SIG-M5 (cell line): ENCODE measurements at places on chromosomes 5 and 9.

DNA sequence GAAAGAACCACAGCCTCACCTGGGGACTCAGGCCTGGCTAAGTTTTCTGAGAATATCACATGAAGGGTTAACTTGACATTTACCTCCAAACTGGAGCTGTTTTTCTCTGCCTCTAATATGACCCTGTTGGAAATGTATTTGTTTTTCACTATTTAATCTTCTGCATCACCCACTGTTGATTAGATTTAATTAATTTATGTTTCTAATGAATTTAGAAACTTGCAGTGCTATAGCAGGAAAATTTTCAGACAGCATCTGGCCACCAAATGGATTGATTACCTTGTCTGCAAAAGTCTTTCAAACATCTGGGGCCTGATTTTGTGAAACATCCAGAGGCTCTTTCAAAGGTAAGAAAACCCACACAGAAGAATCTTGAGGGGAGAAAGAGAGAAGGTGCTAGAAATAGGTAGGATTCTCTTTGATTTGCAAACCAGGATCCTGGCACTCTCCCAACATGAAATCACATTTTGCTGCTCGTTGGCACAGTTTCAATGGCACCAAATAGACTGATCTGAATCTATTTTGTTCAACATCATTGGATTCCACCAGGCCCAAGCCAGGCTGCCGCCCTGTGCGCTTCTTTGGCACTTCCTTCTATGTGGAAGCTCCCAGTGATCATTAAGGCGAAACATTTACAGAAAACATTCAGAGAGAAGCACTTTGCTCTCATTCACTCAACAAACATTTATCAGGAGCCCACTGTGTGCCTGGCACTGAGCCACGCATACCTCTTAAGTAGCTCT is 157.3 kb downstream of the PPP2R2B start:
- no peak for DNase-seq

DNA sequence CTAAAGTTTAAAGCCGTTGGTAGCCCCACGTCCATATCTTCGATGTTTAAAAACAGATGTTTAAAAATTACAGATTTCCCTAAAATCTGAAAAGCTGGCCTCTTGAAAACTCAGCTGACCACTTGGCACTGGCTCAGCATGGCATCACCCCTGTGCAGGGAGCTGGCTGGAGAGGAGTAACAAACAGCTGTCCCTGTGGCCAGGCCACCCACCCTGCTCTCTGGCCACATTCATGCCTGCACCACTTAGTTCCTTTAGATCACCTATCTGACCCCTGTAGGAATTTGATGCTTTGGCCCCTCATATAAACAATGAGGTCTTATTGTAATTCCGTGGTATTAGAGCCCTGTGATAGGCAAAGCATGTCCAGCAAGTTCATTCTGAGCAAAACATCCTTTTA is 107.5 kb downstream of the FRMD3 start:
- DNase-seq = no peak

DNA sequence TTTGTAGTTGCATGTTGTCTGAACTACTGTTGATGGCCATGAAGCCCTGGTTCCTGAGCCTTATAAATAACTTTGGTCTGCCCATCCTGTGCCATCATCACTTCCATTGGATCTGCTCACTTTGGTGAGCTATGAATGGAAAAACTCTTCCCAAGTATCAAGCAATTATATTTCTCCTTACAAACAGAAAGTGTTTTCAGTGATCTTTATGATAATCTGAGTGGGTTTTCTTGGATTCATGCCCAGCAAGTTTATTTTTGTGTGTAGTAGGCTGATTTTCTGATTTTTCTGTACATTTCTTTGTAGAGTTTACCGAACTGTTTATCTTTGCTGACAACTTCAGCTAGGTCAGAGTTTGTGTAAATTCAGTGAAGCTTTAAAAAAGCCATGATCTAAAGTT is 31.0 kb downstream of the CAMK4 start:
- no peak for DNase-seq

GRCh38 chr9:36398745-36399144 is 1.3 kb downstream of the RNF38 start:
- DNase-seq = no peak

DNA sequence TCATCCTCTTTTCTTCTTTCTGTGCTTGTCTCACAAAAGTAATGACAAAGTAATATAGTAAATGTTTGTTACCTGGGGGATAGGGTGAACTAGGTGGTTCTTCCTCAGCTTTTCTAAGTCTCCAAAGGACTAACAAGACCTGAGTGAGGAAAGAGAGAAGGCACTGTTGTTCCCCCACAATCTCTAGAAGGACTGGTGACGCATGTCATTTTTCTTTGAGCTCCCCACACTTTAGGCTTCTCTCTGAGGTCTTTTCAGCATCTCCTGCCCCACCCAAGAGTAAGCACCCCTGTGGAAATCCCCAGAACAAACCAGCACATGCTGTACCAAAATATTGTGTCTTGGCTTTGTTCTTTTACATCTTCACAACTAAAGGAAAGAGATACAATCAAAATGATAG is 2.4 kb upstream of the IL7R start:
- DNase-seq = no peak

- no peak for DNase-seq
Observed at GRCh38 chr5:123720955-123721354, 209.0 kb downstream of the CSNK1G3 start.

DNA sequence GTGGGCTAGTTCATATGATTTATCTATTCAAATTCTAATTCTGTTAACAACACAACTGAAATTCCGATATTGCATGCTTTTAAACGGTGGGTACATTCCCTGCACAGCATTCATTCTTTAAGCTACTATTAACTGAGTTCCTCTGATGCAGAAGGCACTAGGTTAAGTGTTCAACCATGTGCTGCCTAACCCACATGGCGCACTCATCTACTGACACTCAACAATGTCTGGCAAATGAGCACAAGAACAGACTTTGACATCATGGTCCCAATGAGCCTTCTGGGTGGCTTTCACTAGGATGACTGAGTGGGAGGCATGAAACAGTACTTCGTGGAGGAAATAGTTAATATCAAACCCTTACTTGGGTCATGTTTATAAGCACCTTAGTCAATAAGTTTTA is 10.2 kb downstream of the NREP start:
- DNase-seq = no peak

GRCh38 chr5:65823204-65823603 is 101.2 kb downstream of the NLN start:
- no peak for DNase-seq

DNA sequence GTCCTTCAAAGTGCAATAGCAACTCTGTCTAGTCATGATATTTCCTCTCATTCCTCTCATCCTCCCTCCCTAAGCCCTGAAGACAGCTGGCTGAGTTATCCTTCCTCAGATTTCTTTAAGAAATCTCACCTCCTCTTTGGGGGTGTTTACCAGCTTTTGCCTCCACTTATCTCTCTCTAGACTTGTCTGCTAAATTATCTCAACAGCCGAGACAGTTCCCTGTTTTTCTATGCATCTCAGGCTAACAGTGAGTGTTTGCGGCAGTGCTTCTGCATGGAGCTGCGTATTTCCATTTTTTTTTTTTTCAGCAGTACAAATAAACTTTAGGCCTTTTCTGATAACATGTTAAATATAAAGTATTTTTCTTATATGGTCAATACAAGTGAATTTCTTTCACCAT is 20.9 kb downstream of the KCTD16 start:
- DNase-seq = no peak

DNA sequence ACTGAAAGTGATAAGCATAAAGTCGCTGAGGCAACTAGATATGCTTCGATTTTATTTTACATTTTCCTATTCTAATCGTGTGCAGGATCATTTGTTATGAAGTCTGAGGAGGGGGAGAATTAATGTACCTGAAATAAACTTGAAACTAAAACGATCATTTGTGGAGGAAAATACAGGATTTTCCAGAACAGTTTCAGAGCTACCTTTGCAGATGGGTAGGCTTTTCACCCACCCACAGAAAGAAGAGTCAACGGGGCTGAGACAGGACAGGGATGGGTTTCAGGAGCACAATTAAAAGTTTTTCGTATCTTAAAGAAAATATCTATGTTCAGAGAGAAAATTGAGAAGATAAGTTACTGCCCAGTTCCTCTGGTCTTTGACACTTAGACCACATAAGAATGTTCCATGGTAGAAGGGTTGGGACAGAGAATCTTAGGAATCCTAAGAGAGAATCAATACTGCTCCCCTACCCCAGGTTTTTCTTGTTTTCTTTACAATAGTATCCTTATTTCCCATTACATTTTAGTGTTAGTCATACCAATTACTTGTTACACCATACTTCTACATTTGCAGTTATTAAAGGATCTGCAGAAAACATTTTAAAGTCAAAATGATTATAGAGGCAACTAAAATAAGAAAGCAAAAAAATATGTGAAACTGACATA is 211.4 kb downstream of the DEPDC1B start:
- DNase-seq = no peak

DNA sequence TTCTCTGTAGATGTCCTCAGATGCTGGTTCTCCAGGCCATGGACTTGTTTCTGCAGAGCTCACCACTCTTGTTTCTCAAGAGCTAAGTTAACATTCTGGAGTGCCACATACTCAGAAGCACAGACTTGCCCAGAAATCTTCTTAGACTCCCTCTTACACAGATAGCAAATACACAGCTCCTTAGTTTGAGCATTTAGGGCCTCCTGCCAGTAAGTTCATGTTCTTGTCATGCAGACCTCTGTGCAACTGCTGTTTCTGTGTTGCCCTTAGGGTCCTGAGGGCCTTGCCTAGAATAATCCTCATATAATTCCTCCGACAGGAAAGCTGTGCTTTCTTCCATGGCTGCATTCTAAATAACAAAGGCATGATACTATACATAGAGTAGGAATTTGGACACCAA is 1.3 kb upstream of the PTPDC1 start:
- no peak for DNase-seq

- no peak for DNase-seq
Observed at GRCh38 chr5:155556700-155557099, 543.1 kb downstream of the KIF4B start.

DNA sequence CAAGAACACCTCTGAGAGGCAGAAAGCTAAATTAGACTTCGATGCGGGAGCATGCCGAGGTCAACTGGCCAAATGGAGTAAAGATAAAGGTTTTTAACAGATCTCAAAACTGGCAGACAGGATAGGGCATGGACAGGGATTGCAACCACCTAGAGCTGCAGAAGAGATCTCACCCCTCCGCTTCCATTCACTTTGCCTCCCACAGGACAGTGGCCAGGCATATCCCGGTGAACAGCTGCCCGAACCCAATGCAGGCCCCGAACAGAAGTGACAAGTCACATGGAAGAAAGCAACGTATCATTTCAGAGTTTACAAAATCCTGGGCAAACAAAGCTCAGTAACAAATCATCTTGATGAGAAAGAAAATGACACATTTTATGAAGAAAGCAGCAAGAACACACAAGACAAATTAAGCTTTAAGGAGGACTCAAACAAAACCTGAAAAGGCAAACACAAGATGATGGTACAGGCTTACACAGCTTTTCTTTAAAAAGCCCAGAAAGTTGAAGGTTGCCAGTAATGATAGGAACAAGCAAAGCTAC is 18.4 kb downstream of the RNF130 start:
- no peak for DNase-seq

DNA sequence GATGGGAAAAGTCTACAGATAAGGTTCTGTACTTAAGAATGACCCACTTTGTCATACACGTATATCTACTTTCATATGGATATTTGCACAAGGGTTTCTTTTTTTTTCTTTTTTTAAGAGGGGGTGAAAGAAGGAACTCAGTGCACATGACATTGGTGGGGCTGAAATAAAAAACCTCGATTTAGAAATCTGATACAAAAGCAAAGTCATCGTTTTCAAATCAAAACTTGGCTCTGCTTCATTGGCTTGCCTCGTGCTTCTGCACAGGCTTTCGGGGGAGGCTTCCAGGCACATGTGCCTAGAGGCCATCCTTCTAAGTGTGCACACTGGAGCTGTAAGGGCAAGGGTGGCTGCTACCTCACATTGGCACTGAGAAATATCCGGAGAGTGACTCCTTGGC is 31.1 kb downstream of the PTTG1 start:
- no peak for DNase-seq

DNA sequence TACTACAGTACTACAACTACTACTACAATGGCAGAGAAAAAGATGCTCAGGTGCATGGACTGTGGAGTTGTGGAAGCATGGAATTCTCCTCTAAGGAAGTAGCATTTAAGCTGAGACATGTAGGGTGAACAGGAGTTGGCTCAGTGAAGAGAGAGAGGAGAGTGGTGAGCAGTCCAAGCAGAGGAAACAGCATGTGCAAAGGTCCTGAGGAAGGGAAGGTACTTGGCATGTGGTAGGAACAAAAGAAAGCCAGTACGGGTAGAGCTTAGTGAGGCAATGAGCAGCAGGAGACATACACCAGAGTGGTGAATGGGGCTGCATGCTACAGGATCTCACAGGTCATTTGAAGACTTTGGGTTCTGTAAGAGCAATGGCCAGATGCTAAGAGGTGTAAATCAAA is 41.4 kb upstream of the GLRA1 start:
- DNase-seq = no peak

DNA sequence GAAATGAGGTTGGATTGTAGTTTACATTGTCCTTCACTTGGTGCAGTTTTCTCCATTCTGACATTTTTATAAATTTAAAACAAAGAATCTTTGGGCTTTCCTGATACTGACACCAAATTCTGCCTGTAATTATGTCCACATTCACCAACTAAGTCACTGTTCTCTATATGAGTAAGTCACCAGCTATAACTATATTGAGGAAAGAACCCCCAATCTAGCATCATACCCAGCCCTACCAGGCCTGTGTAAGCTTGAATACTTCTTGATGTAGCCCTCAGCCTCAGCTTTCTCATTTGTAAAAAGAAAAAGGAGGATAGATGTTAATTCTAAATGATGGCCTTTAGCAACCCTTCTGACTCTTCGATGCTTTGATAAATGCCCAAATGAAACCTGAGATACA is 112.7 kb upstream of the FST start:
- no peak for DNase-seq

- DNase-seq = no peak
Observed at GRCh38 chr5:35124932-35125331, 77.2 kb upstream of the AGXT2 start.

GRCh38 chr9:111381006-111381405 is 51.0 kb upstream of the OR2K2 start:
- DNase-seq = no peak

DNA sequence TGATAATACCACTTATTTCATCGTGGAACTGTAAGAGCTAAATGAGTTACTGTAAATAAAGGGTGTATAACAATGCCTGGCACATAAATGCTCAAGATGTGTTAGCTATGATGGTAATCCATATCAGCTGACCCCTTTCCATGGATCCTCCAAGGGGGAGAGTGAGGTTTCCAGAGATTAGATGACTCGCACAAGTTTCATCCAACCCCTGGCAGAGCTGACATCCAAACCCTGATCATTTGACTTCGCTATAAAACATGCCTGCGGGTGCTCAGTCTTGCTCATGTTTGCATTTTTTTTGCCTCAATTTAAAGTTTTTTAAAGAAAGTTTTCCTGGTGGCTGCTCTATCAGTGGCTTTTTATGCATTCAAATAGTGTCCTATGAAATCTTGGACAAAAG is 145.7 kb upstream of the SMIM23 start:
- no peak for DNase-seq

- no peak for DNase-seq
Observed at GRCh38 chr9:116008278-116008677, 145.3 kb upstream of the PAPPA start.

GRCh38 chr9:92425474-92425873 is 1.2 kb upstream of the OMD start:
- DNase-seq = no peak

GRCh38 chr9:116262448-116262847 is 108.9 kb downstream of the PAPPA start:
- no peak for DNase-seq
